ENCODE measurements at places on chromosomes 12 and 14.

- DNase-seq = peak; percentile 50
Observed at GRCh38 chr12:75661908-75662307, 150.5 kb upstream of the KRR1 start.

DNA sequence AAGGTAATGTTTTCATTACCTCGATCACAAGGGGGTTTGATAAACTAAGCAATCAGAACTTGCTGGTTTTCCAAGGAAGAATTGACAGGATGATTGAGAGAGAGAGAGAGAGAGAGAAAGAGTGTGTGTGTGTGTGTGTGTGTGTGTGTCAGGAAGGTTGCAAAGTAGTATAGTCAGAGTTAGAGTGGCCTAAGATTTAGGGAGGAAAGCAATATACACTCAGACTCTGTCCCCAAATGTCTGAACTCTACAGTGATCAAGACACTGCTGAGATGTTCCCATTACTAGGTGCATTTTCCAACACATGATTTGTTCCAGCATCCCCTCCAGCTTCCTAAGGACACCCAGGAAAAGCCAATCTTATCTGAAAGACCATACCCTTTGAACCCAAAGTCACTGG is 1074.1 kb downstream of the BCL11B start:
- DNase-seq = no peak

DNA sequence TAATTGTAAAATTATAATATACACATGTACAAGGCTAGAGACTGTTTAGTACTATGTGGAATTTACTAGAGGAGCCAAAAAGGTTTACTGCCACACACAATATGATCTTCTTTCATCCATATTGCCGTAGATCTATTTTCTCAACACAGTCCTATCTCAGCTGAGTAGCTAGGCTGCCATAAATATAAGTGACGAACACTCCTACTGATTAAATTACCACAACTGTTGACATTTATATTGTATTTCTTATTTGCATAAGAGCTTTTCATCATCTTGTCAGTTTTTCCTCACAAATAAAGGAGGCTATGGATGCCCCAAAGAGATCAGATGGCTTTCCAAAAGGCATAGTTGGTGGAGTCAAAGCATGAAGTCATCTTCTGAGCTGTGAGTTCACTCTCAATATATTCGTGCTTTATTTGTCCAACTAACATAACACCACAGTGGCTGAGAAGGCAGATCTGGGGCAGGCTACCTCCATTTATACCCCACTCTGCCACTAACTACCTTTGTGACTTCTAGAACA is 78.6 kb downstream of the CCDC59 start:
- no peak for DNase-seq

DNA sequence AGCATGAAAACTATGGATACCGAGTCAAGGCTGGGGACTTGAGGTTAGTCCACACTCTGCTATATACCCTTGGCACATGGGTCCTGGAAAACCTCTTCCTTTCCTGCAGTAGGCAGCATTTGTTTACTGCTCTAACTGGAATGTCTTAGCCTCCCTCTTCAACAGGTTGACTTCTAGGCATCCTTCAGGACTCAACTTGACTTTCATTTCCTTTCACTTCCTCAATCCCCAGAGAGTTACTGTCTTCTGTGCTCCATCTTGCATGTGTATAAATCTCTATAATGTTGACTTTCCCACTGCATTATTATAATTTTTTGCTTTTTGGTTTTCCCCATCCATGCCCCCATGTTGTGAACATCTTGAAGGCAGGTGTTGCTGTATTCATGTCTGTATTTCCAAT is 107.9 kb downstream of the VRK1 start:
- no peak for DNase-seq

DNA sequence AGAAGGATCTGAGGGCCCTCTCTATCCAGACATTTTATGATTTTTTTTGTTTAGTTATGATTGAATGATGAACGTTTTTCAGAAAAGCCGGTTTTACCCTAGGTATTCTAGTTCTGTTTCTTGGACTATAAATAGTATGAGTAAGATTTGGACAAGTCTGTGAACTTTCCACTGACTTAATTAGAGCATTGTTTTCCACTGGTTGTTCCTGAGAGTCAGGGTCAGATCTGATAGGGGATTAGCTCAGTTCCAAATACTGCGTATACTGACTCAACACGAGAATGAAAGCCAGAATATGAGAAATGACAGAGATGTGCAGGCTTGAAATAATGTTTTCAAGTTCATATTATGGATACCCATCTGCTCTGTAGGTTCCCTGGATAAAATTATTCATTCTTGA is 361.6 kb downstream of the AEBP2 start:
- DNase-seq = peak; percentile 31

DNA sequence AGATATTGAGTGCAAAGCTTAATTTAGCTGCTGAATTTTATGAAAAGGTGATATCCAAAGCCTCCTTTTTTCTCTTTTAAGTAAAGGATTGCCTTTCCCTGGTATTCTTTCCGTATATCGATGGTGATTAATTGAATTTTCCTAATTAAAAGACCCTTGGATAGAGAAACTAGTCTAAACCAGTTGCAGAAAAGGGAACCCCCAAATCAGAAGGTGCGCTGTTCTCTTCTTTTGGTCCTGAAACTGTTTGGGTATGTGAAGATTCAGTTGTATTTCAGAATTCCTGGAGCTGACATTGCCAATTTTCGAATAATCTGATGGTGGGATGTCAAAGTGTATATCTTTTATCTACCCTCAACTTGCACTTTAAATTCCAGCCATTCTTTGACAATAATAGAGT is 1.9 kb downstream of the GPHN start:
- DNase-seq = no peak

DNA sequence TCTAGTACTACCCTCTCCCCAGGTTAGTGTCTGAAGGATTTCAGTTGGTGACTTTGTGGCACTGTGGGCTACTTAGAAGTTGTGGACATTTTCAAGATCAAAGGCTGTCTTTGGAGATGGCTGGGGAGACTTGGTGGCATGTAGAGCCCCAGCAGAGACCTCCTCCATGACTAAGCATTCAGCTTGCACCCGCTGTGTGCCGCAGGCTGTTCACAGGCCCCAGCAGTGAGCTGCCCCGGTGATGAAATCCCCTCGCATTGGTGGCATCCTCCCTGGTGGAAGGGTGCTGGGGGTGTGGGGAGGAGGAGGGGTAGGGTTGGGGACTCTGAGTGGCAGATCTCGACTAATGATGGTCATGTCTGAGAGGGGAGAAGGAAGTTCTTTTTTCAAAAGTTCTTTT is 173.9 kb downstream of the TSPAN9 start:
- no peak for DNase-seq

DNA sequence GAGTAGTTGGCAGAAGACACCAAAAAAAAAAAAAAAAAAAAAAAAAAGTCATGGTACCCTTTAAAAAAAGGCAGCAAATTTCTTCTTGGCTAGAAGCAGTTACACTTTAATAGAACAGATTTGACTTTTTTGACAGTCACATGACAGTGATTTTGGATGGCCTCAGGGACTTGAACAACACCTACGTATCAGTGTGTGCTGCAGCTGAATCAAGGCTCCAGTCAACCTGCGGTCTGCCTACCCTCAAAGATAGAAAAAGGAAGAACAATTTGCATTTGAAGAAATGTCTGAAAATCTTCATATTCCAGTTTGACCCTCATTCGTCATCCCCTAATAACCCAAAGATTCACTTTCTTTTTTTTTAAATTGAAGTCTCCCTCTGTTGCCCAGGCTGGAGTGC is 53.9 kb downstream of the MDM2 start:
- DNase-seq = no peak

DNA sequence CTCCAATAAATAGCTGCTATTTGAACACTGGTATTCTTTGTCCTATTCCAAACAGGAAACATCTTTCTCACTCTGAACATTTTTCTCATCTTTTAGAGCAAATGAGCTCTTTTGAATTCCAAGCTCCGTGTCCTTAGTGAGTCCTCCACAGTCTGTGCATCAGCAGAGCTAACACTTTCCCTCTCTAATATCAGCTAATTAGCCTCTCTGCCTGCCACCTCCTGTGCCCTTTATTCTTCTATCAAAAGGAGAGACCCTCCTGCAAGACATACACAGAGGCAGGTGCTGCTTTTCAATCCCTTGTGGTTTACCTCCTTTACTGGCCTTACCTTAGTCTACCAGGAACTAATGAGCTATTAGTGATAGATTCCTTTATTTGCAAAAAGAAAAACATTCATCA is 178.5 kb downstream of the SLC35F4 start:
- no peak for DNase-seq

DNA sequence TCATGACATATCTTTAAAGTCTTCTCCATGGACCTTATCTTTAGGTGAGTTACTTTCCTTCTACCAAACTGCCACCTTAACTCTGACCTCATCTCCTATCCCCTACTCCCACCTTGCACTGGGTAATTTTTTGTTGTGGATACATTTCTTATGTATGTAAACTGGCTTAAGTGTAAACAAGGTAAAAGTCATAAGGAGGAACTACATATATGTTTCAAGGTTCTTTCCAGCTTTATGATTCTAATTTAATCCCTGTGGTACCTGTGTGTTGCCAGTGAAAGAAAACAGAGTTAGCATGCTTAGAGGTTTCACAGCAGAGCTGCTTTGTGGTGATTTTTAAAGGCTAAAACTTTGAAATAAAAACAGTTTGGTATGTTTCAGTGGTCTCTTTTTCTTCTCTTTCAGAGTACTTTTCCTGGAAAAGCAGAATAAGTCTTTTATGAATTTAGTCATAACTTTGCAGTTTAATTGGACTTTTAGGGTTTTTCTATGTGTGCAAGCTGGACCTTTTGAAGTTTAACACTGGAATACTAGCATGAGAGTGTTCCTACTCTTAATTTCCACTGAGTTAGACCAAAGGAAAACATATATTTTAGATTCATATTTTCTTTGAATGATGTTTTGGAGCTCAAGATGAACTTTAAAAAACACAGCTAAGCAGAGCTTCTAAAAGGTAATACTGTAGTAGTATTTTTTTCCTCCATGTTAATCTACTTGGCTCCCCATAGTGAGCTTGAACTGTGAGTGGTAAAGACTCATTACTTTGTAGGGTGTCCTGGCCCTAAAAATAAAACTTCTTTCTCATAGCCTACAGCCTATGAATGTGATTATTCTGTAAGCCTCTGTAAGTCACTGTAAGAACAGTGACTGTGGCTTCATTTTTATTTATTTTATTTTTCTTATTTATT is 105.4 kb downstream of the FUT8 start:
- DNase-seq = no peak

Data from amniotic epithelial cell (primary cell).